ENCODE measurements at places on chromosomes 3 and 15.

GRCh38 chr3:173066044-173067004 is 74.7 kb downstream of the SPATA16 start:
- no peak for DNase-seq

DNA sequence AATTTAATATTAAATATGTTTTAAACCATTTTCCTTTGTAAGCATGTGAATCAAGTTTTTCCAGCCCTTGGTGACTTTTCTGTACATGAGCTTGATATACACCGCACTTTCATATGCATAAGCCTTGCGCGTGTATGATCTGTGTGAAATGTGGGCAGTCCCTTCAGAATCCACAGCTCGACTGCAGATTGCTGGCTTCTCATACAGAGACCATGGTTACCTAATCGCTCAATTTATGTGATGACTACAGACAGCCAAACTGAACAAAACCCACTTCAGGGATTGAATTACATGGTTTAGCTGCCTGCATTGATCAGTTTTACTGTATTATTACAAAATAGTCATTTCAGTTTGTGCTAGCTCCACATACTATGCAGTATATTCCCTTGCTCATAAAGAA is 212.3 kb upstream of the NECTIN3 start:
- DNase-seq, result no peak

GRCh38 chr3:27581852-27582251 is 97.7 kb upstream of the SLC4A7 start:
- DNase-seq, result no peak

DNA sequence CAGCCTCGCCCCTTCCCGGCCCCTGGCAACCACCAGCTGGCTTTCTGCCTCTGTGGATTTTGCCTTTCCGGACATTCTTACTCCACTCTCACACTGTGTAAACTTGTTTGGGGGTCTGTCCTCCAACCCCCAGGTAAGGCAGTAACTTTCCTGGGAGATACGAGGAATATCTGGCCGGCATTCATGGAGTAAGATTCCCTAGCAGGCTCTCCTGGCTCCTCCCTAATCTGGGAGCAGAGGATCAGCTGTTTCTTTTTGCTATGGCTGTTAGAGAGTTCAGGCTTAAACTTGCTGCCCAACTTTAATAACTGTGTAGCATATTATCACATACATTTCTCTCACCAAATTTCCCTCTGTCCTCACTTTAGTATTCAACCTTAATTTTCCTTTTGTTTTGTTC is 64.3 kb downstream of the IGF2BP2 start:
- DNase-seq, result no peak

- DNase-seq, result no peak
Observed at GRCh38 chr3:160473221-160473620, 23.6 kb upstream of the TRIM59 start.

DNA sequence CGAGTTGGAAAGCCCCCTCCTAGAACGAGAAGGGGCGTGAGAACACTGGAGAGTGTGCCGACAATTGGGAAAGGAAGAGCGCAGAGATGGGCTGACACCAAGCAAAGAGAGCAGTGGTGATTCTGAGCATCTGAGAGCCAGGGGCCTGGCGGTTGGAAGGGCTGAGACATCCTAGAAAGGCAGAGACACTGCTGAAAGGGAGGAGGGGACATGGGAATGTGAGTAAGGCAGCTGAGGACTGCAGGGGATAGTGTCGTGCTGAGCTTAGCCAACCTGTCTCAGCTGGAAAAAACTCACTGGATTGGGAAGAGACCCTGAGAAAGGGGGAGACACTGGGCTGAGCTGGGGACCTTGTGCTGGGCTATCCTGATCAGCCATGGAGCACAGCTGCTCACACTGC is 58.1 kb upstream of the SLC6A6 start:
- DNase-seq, result no peak

- DNase-seq, result no peak
Observed at GRCh38 chr3:158864492-158864891, 62.6 kb downstream of the MFSD1 start.

All from CD4-positive, alpha-beta T cell treated with Interleukin-17A for 1 hour (primary cell).